Hair follicular keratinocyte (primary cell): ENCODE measurements at places on chromosomes 7 and 10. TPM values are rescaled to one million over a fixed set of nuclear protein-coding genes. Genes with fewer than 3 reads are reported as not detected.

The POMZP3 gene
- 6.2 and 6.5 TPM in 2 replicates for total RNA-seq

The SPAG6 gene
- total RNA-seq: not detected in 2 replicates

The OPALIN gene
- total RNA-seq: not detected in 2 replicates

The AMPH gene
- 0.04 TPM in 1 of 2 replicates, not detected in the other for total RNA-seq

The OR6B1 gene
- total RNA-seq: not detected in 2 replicates

The ZNF853 gene
- total RNA-seq: 0.11 and 2.4 TPM in 2 replicates

The WNT16 gene
- total RNA-seq: not detected in 2 replicates

The PPP1R17 gene
- total RNA-seq: not detected in 2 replicates

The PNLIPRP1 gene
- not detected in 2 replicates for total RNA-seq

The CHST12 gene
- total RNA-seq: 3.2 and 4.7 TPM in 2 replicates

The LIPM gene
- not detected in 2 replicates for total RNA-seq

The NRCAM gene
- total RNA-seq: 2.0 and 11.8 TPM in 2 replicates

The PRSS37 gene
- total RNA-seq: not detected in 2 replicates

The CDNF gene
- total RNA-seq: 0.11 and 0.47 TPM in 2 replicates

The CCL24 gene
- total RNA-seq: not detected in 2 replicates

The FGFR2 gene
- 14.7 and 24.7 TPM in 2 replicates for total RNA-seq

The OPN1SW gene
- not detected in 2 replicates for total RNA-seq

The SPACDR gene
- total RNA-seq: not detected in 2 replicates

The EBLN1 gene
- not detected in 2 replicates for total RNA-seq

The GLI3 gene
- total RNA-seq: 2.6 and 4.2 TPM in 2 replicates

The FRMPD2 gene
- total RNA-seq: under 0.01 TPM in 1 of 2 replicates, not detected in the other

The STEAP1 gene
- 33.9 and 44.6 TPM in 2 replicates for total RNA-seq

The LGI1 gene
- not detected in 2 replicates for total RNA-seq

The MBLAC1 gene
- 1.2 and 1.8 TPM in 2 replicates for total RNA-seq

The LDB3 gene
- not detected in 2 replicates for total RNA-seq

The TRIM74 gene
- total RNA-seq: not detected in 2 replicates

The CTTNBP2 gene
- 0.15 TPM in 1 of 2 replicates, not detected in the other for total RNA-seq

The LRRN3 gene
- total RNA-seq: 0.16 TPM in 1 of 2 replicates, not detected in the other

The CFTR gene
- total RNA-seq: not detected in 2 replicates

The ENTPD1 gene
- not detected in 2 replicates for total RNA-seq

The WDR86 gene
- 0.08 TPM in 2 replicates for total RNA-seq

The NODAL gene
- total RNA-seq: 0.23 and 0.38 TPM in 2 replicates

The OR2A5 gene
- not detected in 2 replicates for total RNA-seq

The GATAD1 gene
- 10.5 and 13.6 TPM in 2 replicates for total RNA-seq

The LRRC18 gene
- total RNA-seq: not detected in 2 replicates

The CYTH3 gene
- total RNA-seq: 22.5 and 26.2 TPM in 2 replicates

The GNGT1 gene
- not detected in 2 replicates for total RNA-seq

The CAMK2B gene
- total RNA-seq: 0.04 and 0.47 TPM in 2 replicates

The CYP26A1 gene
- not detected in 2 replicates for total RNA-seq

The TAS2R41 gene
- not detected in 2 replicates for total RNA-seq

The ANLN gene
- total RNA-seq: 34.1 and 102 TPM in 2 replicates

The LMTK2 gene
- total RNA-seq: 7.6 and 9.0 TPM in 2 replicates

The CCDC6 gene
- total RNA-seq: 25.4 and 30.2 TPM in 2 replicates
